ENCODE measurements at places on chromosomes 2 and 18. TPM values are rescaled to one million over a fixed set of nuclear protein-coding genes. Genes with fewer than 3 reads are reported as not detected.

Gene SYT4
- total RNA-seq = not detected

Gene HMSD
- total RNA-seq = not detected

Gene ABHD1
- not detected for total RNA-seq

DNA sequence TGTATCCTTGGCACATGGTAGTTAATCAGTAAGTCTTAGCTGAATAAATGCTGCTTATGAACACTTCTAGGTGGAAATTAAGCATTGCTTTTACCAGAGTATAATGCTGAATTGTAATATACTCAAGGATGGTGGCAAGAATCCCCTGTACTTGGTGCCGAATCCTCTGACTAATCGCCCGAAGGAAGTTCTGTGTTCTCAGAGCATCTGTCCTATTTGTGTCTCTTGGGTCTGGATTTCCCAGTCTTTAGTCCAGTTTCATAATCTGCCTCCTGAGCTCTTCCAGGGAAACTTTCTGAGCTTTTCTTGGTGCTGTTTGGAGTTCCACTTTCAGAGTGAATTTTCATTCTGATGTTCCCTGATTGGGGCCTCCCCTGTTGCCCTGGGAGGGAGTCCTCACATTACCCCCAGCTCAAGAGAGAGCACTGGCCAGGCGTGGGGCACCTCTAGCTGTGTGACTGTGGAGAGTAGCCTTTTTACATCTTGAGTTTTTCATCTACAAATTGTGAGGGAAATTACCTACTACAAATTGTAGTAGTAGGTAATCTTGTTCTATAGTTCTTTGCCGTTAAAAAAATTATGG lies 144.9 kb downstream of the LTBP1 start:
- DNase-seq = no peak
